ENCODE measurements at places on chromosomes 1 and 21.
A peak's percentile ranks its signal among the peaks of the same experiment; 100 is the strongest.

- DNase-seq: no peak
Observed at GRCh38 chr1:75099581-75099980, 34.6 kb upstream of the LHX8 start.

DNA sequence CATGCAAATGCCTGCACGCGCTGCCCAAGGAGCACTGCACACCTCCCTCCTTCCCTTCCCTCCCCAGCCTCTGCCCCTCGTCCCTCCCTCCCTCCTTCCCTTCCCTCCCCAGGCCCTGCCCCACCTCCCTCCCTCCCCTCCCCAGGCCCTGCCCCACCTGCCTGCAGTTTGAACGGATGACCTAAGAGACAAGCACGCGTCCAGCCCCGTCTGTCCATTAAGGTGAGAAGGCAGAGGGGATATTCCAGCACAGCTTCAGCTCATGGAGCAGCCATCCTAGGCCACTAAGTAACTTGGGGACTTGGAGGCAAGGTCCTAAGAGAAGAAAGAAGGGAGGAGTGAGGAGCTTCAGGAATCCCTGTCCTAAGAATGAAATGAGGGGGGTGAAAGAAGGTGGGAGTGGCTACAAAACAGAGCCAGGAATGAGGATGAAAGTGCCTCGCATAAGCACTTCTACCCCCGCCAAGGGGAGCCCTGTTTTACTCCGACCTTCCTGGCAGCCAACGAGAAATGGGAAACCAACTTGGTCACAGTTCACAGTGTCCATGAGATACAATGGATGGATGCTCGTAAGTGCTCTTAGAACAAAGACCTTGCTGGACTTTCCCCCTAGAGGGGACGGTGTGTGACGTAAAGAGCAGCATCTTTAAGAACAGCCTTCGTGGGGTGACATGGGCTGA, 21.3 kb upstream of the EFHD2 start:
- DNase-seq: no peak

GRCh38 chr1:55503663-55504305, 288.6 kb upstream of the USP24 start:
- DNase-seq: peak; percentile 12

DNA sequence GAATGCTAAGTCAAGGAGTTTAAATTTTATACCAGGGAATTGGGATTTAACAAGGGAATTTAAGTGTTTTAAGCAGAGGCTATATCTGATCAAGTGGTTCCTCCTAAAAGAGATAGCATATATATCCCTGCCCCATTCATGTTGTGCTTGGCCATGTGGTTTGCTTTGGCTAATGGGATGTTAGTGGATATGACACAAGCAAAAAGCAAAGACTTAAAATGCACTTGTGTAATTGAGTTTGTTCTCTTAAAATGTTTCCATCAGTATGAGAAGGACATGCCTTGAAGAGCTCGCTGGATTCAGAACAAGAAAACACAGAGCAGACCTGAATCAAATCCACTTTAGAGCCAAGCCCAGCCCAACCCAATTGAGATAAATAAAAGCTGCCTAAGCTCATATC, 22.4 kb downstream of the C1orf87 start:
- DNase-seq: no peak

DNA sequence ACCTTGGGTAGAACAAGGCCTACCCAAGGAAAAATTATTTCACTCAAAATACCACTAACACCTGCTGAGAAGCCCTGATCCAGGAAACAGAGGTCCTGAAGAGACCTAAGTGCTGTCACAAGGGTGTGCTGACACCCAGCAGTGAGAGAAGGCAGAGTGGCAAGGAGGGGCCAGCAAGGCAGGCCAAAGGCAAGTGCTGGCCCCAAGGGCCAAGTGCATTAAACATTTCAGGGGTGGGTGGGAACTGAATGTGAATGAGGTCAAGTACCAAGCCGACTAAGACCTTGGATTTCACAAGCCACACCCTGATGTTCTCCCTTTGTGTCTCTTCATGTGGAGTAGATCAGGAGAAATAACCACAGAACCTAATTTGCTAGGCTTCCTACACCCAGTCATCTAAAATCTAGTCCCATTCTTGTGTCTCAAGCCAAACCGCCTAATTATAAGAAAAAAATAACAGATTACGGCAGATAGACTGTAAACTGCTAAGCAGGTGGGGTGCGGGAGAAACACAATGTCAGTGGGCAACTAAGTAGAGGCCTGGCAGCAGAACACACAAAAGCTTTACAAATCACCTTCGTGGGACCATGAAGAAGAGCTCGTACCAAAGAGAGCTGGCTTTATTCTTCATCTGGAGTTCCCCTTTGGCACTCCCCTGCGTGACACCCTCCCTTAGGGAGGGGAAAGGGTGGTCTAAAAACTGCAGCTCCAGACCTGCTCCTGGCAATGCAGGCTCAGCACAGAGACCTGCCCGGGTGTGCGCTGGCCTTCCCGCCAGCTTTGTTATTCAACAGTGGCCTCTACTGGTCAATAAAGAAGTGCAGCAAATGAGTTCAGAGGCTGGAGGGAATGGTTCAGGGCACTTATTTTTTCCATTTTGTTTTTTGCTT, 8.7 kb downstream of the UBE2G2 start:
- DNase-seq: peak; percentile 76

DNA sequence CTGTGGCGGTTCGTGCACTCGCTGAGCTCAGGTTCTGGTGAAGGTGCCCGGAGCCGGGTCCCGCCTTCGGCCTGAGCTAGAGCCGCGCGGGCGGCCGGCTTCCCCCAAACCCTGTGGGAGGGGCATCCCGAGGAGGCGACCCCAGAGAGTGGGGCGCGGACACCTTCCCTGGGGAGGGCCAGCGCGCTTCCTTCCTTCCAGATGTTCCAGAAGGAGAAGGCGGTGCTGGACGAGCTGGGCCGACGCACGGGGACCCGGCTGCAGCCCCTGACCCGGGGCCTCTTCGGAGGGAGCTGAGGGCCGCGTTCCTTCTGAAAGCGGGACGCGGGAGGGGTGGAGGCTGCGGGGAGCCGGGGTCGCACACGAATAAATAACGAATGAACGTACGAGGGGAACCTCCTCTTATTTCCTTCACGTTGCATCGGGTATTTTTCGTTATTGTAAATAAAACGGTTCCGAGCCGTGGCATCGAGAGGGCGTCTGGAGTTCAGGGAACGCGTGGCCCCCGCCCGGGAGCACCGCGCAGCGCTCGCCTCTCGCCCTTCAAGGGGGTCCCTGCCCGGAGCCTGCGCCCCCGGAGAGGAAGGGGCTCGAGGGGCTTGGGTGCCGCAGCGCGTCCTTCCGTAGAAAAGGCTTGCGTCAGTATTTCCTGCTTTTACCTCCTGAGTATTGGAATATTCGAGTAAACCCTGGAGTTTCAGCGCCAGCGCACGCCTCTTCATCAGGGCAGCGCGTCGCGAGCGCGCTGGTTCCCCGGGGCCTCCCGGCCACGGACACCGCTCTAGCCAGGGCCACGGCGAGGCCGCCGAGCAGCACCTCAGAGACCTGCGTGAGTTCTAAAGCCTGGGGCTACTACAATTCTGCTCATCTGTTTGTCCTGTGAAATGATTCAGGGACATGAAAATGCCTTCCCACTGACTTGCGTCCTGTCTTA, 11.5 kb downstream of the YBEY start:
- DNase-seq: peak; percentile 37

DNA sequence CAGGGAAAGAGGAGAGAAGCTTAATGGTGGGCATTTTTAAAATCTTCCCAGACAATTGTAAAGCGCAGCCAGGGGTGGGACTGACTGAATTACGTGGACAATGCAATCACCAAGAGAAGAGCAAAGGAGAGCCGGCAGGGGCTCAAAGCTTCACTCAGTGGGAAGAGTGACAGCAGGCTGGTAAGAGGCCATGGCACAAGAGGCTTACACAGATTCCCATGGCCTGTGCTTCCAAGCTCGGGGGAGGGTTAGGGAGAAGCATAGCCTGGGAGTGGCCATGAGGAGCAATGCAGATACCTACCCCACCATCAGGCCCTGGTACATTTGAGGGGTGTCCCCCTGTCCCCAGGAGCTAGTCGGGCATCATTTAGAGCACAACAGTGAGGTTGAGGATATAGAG, 27.1 kb upstream of the SEC16B start:
- DNase-seq: no peak

- DNase-seq: no peak
Observed at GRCh38 chr1:43851561-43852338, 81.9 kb upstream of the ARTN start.

DNA sequence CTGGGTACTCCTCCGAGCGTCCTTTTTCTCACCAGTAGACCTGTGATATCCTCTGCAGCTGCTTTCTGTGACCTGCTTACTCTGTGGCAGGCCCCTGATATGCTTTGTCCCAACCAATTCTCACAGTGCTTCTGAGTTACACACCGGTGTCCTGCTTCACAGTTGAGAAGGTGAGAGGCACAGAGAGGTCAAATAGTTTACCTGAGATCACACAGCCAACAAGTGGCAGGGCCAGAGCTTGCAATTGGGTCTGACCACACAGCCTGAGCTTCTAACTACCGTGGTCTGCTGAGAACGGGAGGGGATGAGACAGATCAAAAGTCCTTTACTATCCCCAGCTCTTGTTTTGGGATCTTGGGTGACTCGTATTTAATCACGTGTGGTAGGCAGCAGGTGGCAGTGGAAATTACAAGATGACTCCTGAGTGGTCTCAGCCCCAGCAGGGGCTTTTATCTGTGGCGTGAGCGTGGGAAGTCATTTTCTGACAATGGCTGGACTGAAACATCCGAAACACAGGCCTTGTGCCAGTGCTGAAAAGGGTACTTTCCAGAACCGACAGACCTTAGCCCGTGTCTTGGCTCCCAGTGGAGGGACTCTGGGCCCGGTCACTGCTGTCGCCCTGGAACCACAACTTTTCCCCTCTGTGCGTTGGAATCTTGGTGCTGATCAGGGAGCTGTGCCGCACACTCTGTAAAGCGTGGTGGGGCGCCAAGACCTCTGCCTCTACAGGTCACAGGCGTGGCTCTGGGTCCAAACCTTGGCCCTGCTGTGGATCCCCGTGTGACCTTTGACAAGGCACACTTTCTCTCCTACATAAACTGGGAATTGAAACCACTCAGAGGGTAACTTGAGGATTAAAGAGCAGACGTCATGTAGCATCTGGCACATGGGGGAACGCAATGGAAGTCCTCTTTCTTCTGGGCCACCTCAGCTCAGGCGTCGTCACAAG, 11.9 kb downstream of the THEMIS2 start:
- no peak for DNase-seq

DNA sequence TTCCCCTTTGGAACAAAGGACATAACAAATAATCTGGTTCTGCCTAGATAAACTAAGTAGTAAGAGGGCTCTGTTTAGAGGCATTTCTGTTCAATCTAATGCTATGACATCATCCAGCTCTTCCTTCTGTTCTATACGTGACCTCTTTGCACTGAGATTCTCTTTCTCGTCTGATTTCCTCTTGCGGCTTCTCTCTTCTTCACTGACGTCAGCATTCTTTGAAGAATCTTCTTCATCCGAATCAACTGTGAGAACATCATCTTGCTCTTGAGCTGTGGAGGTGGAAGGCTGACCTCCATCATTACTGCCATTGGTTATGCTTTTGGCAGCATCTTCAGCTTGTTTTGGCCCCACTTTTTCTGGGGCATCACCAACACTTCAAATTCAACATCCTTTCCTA, 130.4 kb downstream of the HS2ST1 start:
- peak; percentile 3 for DNase-seq

DNA sequence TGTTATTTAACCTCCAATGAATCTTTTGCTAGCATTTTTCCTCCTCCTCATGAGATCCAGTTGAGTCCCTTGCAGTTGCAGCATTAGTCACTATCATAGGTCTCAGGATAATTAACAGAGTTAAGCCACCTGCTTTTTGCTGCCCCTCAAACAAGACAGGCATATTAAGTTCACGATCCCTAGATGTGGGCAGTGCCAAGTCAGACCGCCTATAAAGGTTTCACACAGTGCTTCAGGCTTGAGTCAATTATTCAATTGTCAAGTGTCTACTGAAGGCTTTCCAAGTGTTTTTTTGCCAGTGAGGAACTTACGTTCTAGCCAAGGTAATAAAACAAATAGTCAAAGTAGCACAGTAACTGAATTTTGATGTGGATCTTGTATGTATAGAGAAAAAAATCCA, 175.0 kb downstream of the DAB1 start:
- no peak for DNase-seq

GRCh38 chr21:42041711-42042110, 29.4 kb upstream of the UMODL1 start:
- no peak for DNase-seq

DNA sequence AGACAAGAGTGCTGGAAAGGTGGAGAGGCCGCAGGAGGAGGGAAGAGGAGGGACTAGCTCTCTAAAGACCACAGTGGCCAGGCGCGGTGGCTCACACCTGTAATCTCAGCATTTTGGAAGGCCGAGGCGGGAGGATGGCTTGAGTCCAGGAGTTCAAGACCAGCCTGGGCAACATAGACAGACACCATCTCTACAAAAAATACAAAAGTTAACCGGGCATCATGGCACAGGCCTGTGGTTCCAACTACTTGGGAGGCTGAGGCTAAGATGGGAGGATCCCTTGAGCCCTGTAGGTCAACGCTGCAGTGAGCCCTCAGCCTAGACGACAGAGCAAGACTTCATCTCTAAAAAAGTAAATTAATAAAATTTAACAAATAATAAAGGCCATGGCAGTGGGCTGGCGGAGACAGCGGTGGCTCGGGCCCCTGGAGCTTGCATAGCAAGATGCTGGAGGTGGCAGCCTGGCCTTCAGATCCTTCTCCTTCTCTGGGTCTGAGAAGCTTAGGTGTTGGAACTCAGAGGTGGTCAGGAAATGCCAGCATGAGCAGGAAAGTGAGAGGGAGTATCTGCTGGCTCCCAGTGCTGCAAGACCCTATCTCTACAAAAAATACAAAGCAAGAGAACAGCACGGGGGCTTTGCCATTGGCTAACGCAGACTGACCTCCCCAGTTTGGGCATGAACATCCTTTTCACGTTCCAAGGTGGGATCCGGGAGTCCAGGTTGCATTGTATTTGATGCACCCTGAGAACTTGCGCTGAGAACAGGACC, 10.7 kb downstream of the WNT3A start:
- no peak for DNase-seq

DNA sequence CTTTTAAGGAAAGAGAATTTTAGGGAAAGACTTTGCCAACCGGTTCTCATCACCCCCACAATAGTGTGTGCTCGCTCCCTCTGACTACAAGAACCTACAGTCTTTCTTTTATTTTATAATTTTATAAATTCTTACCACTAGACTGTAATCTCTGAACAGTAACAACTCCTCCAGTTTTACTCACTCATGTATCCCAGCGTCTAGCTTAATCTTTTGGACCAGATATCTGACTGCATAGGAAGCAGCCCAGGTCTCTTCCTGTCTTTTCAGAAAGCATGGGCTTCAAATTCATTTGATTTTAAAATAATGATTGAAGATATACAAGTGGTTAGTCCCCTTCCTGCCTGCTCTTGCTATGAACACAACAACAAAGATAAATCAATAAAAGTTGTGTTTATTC, 19.0 kb upstream of the DUSP10 start:
- no peak for DNase-seq

DNA sequence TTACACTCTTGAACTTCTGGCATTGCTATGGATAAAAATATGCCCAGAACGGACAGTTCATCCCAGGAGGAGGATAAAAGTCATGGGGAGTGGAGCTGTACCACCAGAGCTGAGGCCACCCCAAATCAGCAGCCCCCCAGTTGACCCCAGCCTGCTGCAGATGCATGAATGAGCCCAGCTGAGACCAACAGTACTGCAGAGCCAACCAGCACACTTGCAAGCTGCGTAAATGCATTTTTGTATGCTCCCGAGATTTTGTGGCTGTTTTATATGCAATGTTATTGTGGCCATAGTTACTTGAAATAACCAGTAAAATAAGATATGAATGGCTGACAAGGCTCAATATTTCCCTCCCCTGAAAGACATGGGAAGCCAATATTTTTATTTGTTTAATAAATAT, 264.6 kb downstream of the DUSP10 start:
- DNase-seq: no peak

GRCh38 chr1:145795257-145795881, 28.5 kb downstream of the RNF115 start:
- DNase-seq: no peak

Data from choroid plexus epithelial cell (primary cell).